ENCODE measurements at places on chromosomes 16 and 17.

DNA sequence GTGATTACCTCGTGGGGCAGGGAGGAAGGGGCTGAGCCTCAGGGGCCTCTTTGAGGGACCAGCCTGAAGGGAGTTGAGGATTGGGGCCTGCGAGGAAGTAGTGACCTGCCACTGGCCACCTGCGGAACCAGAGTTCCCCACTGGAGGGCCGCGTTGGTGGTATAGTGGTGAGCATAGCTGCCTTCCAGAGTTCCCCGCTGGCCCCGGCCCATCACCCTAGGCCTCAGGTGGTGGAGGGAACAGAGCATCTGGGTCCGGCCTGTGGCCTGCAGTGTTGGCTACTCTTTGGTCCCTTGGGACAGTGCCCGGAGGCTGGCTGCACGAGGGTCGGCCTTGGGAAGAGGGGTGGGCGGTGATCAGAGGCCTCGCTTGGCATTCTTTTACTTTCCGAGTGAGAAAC is 20.5 kb downstream of the MGAT5B start:
- no peak for DNase-seq

GRCh38 chr17:45146166-45146565 is 2.1 kb upstream of the HEXIM1 start:
- no peak for DNase-seq

DNA sequence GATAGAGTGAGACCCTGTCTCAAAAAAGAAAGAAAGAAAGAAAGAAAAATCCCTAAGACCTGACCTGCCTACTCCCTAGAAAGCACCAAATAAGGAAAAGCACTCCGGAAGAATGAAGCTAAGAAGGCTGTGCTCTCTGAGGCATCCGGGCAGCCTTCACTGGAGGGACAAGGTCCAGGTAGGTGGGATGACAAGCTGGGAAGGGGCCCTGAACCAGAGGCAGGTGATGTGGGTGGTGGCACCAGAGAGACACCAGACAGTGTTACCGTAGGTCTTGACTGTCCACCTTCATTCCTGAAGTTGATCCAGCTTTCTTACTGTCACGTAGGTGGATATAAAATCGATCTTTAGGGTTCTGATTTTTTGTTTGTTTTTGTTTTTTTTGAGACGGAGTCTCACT is 26.3 kb downstream of the SMTNL2 start:
- no peak for DNase-seq

- DNase-seq = no peak
Observed at GRCh38 chr17:41777574-41778188, 8.8 kb downstream of the JUP start.

DNA sequence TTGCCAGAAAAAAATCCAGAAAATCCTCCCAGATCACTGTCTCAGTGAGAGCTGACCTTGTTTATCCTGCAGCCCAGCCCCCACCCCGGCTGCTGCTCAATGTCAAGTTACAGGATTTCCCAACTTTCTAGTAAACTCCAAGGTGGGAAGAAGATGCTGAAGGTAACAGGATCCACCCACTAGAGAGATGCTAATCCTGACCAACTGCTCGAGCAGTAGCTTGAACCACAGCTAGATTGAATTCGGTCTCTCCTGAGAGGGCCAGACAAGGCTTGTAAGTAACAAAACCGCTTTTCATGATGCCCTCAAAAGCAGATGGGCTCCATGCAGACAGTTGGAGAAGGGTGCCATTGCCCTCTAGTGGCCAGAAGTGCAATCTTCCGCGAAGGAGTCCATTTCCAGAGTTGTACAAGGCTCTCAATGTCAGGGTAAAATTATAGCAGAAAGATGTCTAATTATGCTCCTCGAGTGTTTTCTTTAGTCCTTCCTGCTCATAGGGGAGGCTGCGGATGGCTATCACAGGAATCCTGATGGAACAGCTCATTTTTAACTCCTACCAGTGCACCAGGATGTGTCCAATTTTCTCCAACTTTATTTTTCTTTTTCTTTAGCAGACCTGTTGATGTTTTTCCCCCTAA is 3.9 kb downstream of the CDH11 start:
- peak; percentile 25 for DNase-seq

DNA sequence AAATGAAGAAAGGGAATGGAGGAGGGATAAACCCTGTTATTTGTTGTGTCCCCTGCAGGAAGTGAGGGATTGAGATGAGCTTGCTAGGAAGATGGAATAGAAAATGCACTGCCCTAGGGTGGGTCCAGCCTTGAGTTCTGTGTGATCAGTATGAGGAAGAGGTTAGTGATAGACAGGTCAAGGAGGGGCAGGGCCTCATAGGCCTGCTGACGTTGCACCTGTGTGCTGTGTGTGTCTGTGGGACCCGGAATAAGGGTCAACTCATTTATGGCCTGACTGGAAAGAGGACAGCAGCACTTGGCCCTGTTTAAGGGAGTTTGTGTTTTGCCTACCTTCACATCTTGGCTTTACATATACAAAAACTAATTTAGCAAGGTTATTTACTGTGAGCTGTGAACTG is 26.3 kb downstream of the DEF8 start:
- DNase-seq = no peak

- DNase-seq = no peak
Observed at GRCh38 chr16:48161906-48162305, 6.1 kb upstream of the ABCC12 start.

- DNase-seq = no peak
Observed at GRCh38 chr17:6677158-6677831, 25.7 kb downstream of the C17orf100 start.

DNA sequence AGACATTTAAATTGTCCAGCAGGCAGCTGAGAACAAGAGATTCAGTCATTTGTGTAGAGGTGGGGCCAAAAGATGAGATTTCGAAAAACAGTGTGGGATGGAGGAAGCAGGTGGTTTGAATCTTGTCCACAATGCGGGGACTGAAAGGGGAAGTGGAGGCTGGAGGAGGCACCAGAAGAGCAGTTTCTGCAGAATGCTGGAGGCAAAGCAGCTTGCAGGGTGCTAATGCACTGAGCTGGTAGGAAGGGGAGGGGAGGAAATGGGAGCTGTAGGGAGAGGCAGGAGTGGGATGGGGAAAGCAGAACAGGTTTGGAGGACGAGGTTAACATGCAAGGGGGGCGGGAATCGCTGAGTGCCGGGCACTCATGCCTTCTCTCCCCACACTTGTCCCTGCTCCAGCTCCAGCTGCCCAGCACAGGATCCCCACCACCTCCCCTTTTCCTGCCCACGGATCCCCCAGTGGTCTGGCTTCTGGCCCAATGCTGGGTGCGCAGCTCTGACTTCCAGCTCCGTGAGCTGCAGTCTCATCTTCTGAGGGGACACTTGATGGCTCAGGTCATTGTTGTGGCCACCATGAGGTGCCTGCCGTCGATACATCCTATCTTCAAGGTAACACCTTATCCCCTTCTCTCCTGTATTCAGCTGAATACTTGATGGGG is 9.4 kb downstream of the C17orf100 start:
- no peak for DNase-seq

- no peak for DNase-seq
Observed at GRCh38 chr17:50631195-50631907, 3.3 kb upstream of the ABCC3 start.

- no peak for DNase-seq
Observed at GRCh38 chr16:74751658-74752057, 23.0 kb downstream of the FA2H start.

GRCh38 chr17:36920032-36921005 is 17.0 kb upstream of the LHX1 start:
- no peak for DNase-seq
